ENCODE measurements at places on chromosomes 7 and 10. TPM values are rescaled to one million over a fixed set of nuclear protein-coding genes. Genes with fewer than 3 reads are reported as not detected.

The SLC16A9 gene
- total RNA-seq: 0.40 TPM

DNA sequence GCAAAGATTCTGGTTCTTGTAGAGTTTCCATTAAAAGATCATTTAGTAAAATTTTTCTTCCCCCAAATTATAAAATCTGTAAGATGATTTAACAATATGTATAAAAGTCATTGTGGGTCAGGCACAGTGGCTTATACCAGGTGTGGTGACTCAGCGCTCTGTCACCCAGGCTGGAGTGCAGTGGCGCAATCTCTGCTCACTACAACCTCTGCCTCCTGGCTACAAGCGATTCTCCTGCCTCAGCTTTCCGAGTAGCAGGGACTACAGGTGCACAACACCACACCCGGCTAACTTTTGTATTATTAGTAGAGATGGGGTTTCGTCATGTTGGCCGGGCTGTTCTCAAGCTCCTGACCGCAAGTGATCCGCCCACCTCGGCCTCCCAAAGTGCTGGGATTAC, 68.0 kb downstream of the SEPTIN14 start:
- no peak for DNase-seq

The ELFN1 gene
- 12.0 TPM for total RNA-seq

DNA sequence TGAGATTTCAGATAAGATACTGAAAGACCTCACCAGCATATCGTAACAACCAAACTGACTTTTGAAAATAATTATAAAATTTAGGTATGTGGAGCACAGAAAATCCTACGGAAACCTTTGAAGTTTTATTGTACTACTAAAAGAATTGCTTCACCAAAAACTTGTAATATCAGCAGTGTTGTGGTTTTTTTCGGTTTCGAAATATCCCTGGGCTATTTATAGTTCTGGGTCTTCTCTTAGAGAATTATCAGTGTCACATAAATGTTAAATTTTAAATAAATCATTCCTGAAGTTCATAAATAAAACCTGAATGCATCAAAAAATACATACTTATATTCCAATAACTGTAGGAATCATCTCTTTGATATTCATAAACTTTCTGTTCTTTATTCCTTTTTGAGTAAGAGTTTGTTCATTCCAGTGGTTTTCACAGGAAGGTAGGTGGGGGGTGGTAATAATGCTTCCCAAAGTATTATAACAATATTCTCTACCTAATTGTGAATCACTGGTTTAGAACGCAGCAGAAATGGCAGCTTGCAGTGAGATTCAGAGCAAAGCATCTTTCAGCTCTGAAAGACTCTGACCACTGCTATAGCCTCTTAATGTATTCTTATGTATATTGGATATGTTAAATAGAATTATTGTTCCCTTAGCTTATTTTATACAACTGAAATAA, 60.2 kb downstream of the ZNF277 start:
- DNase-seq: no peak

- DNase-seq: no peak
Observed at GRCh38 chr7:24216576-24217125, 67.3 kb upstream of the NPY start.

DNA sequence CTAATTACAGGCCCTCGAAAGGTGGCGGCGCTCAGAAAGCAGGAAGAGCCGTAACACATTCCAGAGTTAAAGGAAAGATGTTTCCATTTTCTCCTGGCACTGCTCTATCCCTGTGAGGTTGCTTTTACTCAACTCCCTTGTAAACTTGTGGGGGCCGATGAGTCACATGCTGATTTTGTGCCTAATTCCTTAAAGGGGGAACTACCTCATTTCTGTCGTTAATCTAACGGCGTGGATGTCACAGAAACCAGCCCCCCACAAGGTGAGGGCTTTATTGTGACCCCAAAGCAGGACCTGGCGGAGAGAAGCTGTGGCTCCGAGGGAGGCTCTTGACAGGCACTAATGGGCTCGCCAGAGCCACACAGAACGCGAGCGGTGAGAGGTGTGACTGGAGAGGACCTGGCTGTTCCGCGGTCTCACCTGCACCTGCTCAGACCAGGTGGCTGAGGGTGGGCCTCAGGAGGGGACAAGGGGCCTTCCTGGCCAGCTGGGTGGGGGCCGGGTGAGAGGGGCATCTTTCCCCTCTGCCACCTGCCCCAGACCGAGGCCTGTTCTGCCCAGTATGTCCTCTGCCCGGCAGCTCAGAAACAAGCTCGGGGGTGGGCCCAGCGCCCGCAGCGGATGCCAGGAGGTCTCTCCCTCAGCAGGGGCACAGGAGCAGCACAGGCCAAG, 50.9 kb downstream of the CALML3 start:
- no peak for DNase-seq

GRCh38 chr7:87886875-87887274, 10.6 kb downstream of the DBF4 start:
- DNase-seq: no peak

The MGMT gene
- total RNA-seq: 16.7 TPM

The DBF4 gene
- 1.5 TPM for total RNA-seq

The PTN gene
- 14.3 TPM for total RNA-seq

GRCh38 chr7:128906001-128906765, 4.3 kb downstream of the KCP start:
- no peak for DNase-seq

DNA sequence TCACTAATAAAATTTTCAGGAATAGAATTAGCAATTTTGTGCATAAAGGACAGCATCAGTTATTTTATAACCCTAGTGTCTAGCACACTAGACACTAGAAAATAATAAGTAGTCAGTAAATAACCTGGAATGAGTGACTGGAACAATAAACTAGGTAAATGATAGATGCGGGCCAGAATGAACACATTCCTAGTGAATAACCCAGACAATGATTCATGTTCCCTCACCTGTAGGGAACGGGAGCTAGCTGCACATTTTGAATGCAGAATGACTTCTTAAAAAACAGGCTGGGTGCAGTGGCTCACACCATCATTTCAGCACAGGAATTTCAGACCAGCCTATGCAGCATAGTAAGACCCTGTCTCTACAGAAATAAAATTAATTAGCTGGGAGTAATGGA, 3.2 kb upstream of the ATOH7 start:
- no peak for DNase-seq

- no peak for DNase-seq
Observed at GRCh38 chr10:14586901-14587300, 187.8 kb downstream of the FAM107B start.

The SMKR1 gene
- total RNA-seq: not detected

DNA sequence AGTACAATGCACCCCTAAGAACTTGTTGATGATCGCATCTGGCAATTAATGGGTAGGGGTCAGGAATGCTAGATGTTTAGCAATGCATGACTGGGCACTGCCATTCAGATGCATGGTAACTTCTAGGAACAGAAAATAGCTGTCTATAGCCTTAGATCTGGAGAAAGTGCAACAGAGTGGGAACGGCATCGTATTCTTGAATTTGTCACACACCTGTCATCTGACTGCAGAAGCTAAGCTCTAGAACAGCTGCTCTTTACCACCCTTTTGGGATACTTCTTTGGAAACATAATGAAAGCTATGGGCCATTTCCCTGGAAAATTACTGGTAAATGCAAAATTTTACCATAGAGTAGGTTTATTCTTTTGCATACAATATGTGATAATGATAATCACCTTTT, 118.1 kb downstream of the SLC25A13 start:
- DNase-seq: no peak

The PAOX gene
- 2.8 TPM for total RNA-seq
